ENCODE measurements at places on chromosomes 12 and 14.

DNA sequence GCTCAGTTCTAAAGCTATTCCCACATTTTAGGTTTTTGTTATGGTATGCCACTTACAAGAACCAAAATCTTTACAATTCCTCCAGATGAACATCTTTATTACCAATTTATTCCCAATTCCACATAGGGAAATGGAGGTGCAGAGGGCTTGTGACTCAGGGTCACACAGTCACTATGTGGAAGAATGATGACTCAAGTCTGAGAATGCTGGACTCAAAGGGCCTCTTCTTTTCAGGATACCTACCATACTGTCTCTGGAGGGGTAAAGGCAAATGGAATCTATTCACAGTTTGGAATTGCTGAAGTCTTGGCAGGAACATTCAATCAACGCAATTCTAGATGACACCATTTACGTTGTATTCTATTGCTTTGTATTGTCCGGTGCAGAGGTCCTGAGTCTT is 48.2 kb upstream of the MANSC4 start:
- DNase-seq = no peak

DNA sequence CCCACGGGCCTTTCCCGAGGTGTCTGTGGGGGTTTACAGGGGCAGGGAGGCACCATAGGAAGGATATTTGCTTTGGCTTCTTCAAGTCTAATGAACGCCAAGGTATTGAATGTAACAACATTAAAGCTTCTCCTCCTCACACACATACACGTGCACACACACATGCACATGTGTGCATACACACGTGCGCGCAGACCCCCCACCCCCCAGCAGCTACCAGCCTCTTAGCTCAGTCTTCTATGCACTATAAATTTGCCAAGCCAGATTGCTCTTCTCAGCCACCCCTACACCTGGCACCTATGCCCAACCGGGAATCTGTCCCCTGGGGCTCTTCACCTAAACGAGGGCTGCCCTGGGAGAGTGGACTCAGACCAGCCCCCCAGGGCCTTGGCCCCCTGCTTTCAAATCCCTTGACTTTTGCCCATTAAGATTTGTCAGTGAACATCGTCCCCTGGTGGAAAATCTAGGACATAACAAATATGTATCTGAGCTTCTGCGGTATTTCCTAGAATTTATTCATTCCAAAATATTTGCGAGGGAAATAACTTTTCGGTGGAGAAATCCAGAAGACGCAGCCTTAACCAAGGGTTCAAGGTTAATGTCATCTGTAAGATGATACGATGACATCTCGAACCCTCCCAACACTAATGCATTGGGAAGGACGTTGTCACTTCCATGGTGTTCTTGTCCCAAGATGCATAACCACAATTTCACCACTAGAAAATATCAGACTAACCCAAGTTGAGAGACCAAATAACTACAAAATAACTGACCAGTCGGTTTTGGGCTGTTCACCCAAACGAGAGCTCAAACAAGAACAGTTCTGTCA is 330.4 kb downstream of the MED13L start:
- DNase-seq = no peak

DNA sequence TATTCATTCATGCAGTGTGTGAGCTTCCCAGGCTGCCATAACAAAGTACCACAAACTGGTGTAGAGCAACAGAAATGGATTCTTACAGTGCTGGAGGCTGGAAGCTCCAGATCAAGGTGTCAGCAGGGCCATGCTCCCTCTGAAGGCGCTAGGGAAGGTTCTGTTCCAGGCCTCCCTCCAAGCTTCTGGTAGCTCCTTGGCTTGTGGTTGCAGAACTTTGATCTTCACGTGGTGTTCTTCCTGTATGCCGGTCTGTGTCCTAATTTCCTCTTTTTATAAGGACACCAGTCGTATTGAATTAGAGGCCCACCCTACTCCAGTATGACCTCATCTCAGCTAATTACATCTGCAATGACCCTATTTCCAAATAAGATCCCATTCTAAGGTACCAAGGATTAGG is 3.1 kb downstream of the OTUB2 start:
- no peak for DNase-seq

DNA sequence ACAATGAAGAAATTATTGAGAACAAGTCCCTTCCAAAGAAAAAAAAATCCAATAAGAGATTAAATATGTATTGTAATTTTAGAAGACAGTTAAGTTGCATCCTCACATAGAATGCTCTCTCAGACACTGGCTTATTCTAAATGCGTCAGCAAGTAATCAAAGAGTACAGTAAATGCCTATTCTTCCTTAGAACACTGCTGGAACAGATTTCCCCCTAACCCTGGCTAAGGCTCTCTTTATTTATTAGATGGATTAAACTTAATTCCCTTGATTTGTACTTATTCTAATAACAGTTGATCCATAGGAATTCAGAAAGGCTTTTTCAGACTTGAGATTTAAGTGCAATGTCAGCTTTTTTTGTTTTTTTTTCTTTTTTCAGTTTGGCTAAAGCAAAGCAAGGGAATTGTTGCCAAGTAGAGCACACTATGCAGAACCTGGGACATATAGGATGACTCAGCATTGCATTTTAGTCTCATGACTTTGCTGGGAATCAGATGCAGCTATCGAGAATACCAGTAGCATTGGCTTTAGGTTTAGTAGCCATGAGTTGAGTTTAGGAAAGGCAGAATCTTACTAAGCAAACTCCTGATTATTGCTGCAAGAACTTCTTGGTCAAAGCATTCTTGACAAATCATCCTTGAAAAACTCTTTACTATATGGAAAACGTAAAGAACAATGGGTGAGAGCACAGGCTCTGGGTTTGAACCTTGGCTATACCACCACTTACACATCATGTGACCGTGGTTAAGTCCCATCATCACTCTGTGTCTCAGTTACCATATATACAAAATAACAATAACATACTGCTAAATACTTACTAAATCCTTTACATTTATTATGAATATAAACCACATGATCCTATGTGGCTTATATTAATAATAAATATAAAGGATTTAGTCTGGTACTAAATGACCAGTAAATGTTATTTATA is 26.7 kb downstream of the MED21 start:
- DNase-seq = no peak

GRCh38 chr12:28569698-28570411 is 379.6 kb downstream of the CCDC91 start:
- no peak for DNase-seq

GRCh38 chr14:102320033-102320660 is 601 bp downstream of the ZNF839 start:
- DNase-seq = no peak

DNA sequence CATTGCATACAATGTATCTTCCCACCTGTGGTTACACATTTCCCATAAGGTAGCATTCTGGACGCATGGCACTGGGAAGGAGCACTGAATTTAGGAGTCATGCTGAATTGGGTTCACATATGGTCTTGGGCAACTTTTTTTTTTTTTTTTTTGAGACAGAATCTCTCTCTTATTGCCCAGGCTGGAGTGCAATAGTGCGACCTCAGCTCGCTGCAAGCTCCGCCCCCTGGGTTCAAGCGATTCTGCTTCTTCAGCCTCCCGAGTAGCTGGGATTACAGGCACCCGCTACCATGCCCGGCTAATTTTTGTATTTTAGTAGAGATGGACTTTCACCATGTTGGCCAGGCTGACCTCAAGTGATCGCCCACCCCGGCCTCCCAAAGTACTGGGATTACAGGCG is 13.3 kb downstream of the DIP2B start:
- DNase-seq = no peak

GRCh38 chr14:75595226-75595625 is 16.8 kb downstream of the FLVCR2 start:
- DNase-seq = no peak

DNA sequence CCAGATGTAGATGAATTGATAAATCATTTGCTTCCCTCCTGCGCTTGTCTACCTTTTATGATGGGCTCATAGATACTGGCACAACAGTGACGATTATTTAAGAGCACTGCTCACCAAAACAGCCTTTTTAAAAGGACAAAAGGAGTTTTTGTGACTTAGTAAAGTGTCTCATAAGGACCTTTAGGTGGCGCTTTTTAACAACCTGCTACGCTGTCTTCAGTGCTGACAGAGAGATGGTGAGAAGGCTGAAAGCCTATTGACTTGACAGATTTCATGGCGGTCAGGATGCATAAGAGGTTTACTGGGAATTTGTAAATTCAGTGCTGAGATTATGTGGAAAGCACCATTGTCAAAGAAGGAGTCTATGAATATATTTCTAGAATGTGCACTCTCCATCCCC is 87.6 kb downstream of the SLC15A5 start:
- no peak for DNase-seq

DNA sequence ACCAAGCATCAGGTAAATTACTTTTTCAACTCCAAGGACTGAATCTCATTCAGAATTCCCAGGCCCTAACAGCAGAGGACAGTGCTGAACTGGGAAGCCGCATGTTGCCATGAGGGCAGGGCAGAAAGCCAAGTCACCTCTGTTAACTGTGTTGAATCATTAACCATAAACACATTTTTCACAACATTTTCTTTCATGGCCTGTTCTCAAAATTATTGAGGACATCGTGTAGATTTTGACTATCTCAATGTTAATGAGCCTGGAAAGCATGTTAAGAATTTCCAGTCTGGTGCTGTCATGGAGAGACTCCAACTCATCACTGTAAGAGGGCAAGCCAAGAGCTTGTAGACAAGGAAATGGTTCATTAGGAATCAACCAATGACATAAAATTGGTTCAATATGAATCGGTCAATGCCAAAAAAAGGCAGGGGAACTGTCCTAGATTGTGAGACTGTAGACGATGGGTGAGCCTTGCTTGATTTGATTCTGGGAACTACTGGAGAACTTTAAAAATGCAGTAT is 33.7 kb downstream of the CPM start:
- DNase-seq = no peak

GRCh38 chr12:6264402-6265037 is 46.0 kb upstream of the PLEKHG6 start:
- DNase-seq = no peak

- no peak for DNase-seq
Observed at GRCh38 chr12:18416412-18416811, 155.1 kb downstream of the PIK3C2G start.

DNA sequence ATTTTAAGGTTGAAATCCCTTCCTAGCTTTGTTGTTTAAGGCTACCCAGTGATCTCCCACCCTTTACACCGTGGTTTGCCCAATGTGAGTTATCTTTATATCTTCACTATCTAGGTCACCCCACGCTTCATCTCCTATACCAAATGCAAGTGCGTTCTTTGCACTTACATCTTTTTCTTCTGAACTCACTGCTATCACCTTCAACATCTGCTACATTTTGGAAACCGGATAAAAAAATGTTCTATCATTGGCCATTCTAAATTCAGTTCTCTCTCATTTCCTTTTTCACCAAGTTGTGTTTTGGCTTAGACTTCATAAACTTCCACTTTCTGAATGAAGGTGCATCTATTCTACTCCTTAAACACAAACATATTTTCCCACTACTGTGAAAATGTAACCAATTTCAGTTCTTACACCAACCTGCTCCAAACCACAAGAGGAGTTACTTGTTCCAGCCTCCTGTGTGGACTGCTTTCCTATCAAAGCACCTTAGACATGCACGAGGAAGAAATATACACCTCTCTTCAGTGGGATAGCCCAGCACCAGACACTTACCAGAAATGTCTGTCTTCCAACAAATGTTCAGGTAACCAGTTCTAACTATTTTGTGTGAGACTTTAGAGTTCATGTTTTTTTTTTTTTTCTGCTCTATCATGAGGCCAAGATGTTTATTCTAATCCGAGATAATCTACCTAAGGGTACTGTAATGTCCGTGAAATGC is 21.9 kb downstream of the CLEC9A start:
- no peak for DNase-seq

- DNase-seq = no peak
Observed at GRCh38 chr14:100539003-100539660, 48.1 kb downstream of the BEGAIN start.

All from GOT3 (cell line).